WERI-Rb-1 (cell line): ENCODE measurements at places on chromosomes 6 and 20.

- no peak for DNase-seq
These were observed 8.7 kb upstream of the GMPR start for GRCh38 chr6:16229700-16230099.

- DNase-seq, result no peak
These were observed 185.9 kb downstream of the PDE7B start for GRCh38 chr6:136037242-136037875.

GRCh38 chr20:725491-725890, 42.8 kb downstream of the SLC52A3 start:
- no peak for DNase-seq

DNA sequence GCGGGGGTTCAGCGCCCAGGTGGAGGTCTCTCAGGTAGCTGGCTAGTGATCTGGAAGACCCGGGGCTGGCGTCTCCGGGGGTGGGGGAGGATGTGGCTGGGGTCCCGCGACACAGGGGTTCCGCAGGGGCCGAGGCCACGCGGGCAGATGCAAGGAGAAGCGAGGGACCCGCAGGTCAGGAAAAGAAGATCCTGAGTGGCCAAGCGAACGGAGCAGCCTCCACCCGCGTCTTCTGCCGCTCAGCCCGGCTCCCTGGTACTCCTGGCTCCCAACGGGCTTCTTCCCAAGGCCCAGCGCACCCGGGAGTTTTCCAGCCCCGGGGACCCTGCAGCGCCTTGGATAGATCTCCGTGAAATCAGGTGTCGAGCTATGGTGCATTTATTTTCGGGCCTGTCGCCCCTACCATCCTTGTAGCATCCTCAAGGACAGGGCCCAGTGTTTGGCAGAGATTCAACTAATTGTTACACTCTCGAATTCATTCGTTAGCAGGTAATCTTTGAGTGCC, 682 bp upstream of the CHD6 start:
- DNase-seq, result no peak

- no peak for DNase-seq
These were observed 17.2 kb downstream of the DYNLT1 start for GRCh38 chr6:158627168-158627939.

DNA sequence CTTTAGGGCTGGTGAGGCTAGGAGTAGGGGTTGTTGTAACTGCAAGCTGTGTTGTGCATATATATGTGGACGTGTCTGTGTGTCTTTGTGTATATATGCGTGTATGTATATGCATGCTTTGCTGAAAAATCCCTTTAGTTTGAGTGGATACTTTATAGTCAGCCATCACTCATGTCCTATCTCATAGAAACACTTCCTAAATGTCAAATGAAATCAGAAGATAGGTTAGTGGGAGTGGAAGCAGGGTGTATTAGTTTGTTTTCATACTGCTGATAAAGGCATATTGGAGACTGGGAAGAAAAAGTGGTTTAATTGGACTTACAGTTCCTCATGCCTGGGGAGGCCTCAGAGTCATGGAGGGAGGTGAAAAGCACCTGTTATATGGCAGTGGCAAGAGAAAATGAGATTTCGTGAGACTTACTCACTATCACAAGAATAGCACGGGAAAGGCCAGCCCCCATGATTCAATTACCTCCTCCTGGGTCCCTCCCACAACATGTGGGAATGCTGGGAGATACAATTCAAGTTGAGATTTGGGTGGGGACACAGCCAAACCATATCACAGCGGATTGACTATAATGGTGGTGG, 131.1 kb downstream of the JARID2 start:
- no peak for DNase-seq

DNA sequence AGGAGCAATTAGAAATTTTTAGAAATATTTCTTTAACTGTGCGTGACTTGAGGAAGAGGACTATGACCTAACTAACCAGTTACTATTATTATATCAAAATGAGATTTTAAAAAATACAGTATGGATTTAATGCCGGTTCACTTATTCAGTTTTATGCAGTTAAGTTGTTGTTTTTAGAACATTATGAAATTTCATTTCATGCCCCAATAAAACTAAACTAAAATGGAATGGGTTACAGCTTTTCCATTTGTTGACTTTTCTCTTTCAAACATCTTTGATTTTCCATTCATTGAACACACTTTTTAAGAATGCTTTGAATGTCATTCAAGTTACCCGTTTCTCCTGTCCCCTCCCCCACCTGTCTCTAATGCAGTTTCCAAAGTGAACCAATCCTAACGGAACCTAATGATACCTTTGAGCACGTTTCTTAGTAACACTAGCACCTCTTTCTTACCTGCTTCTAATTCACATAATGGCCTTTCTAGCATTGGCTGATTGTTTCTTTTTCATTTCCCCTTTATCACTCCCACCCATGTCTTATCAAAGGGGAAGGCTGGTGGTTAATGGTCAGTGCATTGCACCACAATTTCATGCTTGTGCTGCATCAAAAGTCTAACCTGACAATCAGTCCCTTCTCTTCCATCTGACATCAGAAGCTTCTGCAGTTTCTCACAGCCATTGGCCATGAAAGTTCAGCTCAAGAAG, 262.2 kb upstream of the TAB2 start:
- no peak for DNase-seq

DNA sequence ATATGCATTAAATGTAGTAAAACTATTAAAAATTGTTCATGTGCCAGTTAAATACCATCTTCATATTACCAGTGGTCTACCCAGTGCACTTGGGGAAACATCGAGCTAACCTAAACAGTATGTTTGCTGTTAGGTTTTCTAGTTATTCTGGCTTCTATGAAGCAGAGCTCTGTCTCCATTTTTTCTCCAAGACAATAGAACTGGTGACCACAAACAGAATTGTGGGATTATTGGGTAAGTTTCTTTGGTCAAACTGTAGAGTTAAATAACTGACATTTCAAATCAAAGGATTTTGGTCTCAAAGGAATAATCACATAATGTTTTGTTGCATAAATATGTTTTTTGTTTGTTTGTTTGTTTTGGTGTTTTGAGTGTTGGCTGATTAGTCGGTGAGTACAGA, 40.5 kb upstream of the EDN3 start:
- no peak for DNase-seq

GRCh38 chr6:130138909-130139242, 83.9 kb downstream of the SAMD3 start:
- DNase-seq, result no peak

- DNase-seq, result no peak
These were observed 7.2 kb downstream of the ATP9A start for GRCh38 chr20:51760905-51761546.

DNA sequence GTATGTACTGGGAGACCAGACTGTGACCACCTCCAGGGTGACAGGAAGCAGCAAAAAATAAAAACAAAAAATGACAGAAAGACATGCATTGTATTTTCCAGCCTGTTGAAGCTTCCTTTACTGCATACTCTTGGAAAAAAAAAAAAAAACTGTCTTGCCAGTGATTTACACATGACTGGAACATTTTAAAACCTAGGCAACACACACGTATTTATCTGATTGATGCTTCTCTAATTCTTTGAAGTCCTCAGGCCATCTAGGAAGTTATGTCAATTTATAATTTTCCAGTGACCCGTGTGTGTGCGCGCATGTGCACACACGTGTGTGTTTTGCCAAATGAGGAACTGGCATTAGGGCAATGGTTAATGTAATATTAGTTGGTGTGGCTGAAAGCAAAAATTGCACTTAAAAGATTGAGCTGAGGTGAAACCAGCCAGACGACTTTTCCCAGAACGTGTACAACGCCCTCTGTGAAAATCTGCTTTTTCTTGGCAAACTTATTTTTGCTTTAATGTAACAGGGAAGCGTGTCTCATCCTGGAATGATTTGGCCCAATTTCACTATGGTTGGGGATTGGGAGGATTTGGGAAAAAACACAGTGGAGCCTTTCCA, 315.2 kb downstream of the TFAP2A start:
- no peak for DNase-seq

DNA sequence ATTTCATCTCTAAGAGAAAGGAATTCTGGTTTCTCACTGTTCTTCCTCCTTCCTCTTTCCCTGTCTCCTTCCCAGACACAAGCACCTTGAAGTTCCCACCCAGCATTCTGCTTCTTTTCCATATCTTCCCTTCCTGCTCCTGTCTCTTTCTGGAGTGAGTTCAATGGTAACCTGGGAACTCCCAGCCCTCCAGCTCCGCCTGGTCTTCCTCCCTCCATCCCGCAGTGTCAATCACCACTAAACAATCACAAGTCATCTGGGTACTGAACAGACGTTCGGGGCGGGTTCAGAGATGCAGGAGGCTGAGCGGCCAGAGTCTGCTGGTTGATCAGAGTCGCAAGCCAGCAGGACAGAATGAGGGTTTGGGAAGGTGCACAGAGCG, 7.7 kb downstream of the TTBK1 start:
- DNase-seq, result peak; percentile 88

- DNase-seq, result no peak
These were observed 510.2 kb downstream of the PREX1 start for GRCh38 chr20:48317578-48317977.

DNA sequence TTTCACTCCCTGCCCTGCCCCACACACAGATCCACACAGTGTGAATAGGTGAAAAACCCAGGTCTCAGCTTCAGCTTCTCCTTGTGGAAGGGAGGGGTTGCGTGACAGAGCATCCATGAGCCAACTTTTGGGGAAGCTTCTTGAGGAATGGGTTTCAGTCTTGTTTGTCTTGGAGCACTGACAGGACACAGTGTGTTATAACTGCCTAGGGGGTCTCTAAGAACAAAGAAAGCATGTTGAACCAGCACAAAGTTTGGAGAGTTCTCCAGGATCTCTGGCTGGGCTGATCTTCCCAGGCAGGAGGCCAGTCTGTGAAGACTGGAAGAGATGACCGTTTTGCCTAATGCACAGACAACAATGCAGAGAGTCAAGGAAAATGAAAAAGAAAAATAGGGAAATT, 164.5 kb downstream of the COL12A1 start:
- no peak for DNase-seq

DNA sequence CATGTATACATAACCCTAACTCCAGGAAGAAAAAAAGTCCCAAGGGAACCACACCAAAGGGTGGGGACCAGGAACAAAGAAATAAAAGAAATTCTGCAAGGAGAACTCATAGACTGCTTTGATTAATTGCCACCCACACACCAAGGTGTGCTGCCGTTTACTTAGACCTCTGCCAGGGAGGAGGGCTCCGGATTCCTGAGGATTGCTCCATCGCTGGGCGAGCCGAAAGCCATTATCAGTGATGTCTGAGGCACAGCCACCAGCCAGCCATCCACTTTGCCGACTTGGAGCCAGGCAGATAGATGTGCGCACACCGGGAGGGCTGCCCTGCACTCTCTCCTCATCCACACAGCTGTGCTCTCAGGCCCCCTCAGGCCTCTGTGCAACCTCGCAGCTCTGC, 272.7 kb upstream of the FOXQ1 start:
- DNase-seq, result no peak

DNA sequence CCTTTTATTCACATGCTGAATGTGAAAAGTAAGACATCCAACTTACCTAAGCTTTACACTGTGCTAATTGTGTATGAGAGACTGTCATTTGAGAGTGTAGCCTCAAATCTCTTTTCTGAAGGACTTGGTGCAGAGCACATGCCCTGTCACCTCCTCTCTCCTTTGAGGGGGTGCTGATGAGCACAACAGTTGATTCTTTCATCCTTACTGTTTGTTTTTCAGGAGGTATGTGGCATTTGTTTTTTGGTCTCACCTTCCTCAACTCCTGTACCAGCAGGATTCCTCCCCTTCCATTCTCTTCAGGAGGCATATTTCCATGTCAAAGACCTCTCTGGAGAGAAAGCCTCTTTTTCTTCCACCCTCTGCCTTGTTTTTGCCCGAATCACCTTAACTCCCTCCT, 252.6 kb upstream of the CITED2 start:
- no peak for DNase-seq

DNA sequence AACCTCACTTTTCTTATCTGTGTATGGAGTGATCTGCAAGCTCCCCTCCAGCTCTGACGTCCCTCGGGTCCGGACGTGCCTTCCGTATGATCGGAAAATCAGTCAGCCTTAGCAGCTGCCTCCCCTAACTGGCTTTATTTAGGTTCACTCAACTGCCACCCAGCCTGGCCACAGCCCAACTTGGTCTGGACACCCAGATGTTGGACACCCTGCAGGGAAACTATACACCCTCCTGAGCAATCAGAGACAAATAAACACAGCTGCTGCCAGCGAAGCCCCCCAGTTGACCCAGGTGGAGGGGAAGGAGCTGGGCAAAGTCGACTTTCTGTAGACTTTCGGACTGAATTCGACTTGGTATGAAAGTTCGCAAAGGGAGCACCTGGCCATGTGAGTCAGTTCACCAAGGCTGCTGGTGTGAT, 28.9 kb downstream of the TBC1D7 start:
- no peak for DNase-seq

DNA sequence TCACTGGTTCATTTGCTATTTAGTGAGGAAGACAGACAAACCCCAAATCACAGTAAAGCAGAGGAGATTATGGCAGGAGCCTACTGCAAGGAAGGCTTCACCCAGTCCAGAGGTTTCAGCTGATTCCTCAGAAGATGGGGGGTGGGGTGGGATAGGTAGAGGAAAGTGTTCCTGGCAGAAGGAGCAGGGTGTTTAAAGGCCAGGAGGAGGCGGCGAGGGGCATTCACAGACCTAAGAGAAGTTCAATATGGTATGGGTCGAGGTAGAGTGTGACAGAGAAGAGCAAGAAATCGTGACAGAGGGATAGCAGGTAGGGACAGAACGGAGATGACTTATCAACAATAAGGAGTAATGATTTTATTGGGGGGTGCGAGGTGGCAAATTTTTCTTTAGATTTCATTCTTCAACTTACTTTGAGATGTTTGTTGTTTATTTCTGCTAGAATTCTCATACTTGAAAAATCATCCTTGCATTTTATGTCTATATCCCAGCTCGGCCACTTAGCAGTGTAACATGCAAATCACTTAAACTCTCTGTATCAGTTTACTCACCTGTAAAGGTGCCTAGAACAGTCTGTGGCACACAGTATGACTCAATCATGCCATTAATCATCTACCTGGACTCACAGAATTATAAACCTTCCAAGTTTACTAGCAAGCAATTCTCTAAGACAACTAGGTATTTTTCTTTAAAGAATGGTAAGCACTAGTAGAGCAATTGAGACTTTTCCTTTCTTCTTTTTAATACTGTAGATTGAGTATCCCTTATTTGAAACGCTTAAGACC, 176.7 kb downstream of the REV3L start:
- DNase-seq, result peak; percentile 13

DNA sequence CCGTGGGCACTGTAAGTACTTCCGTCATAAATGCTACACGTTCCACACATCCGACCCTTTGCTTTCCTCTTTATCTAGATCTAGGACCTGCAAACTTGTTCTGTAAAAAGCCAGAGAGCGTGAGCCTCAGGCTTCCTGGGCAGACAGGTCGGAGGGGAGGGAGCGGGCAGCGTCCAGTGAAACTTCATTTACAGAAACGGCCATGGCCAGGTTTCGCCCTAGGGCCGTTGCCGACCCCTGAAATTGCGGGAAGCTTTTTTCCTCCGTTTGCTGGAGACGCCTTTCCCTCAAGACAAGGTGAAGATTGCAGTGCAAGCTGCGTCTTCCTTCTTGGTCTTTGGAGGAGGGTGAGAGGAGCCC, 155.4 kb downstream of the DLL1 start:
- DNase-seq, result no peak

DNA sequence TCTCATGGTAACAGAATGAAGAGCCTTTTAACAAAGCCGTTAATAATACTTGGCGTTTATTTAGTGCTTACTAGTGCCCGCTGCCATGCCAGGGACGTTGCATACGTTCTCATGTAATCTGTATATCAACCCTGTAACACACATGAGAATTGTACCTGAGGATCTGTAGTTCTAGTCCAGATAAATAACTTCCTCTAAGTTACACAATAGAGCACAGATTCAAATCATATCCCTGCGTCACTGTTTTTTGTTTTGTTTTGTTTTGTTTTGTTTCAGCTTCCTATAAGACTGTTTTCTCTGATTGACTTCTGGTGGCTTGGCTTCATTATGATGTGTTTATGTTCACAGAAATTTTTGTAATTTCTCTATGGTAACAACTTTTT, 553 bp downstream of the ZSCAN16 start:
- DNase-seq, result no peak
